Activated CD4-positive, alpha-beta T cell treated with anti-CD3 and anti-CD28 coated beads, Interleukin-10, Interleukin-2, amounts not matched to agents 100 ng/mL and 50 ng/mL, durations not matched to agents 16 hours and 8 hours (primary cell): ENCODE measurements at places on chromosomes 2 and 18.

- DNase-seq, result no peak
Measured at GRCh38 chr18:23824240-23824639, 135.0 kb downstream of the LAMA3 start.

DNA sequence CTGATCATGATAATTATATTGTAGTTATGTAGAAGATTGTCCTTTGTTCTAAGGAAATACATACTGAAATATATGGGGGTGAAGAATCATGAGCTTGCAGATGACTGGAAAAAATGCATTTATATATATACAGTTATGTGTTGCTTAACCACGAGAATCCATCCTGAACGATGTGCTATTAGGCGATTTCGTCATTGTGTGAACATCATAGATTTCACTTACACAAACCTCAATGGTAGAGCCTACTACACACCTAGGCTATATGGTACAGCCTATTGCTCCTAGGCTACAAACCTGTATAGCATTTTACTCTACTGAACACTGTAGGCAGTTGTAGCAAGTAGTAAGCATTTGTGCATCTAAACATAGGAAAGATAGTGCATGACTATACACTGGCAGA, 2.6 kb upstream of the ACAA2 start:
- DNase-seq, result no peak

- DNase-seq, result no peak
Measured at GRCh38 chr2:230444832-230445231, 28.8 kb downstream of the SP100 start.

DNA sequence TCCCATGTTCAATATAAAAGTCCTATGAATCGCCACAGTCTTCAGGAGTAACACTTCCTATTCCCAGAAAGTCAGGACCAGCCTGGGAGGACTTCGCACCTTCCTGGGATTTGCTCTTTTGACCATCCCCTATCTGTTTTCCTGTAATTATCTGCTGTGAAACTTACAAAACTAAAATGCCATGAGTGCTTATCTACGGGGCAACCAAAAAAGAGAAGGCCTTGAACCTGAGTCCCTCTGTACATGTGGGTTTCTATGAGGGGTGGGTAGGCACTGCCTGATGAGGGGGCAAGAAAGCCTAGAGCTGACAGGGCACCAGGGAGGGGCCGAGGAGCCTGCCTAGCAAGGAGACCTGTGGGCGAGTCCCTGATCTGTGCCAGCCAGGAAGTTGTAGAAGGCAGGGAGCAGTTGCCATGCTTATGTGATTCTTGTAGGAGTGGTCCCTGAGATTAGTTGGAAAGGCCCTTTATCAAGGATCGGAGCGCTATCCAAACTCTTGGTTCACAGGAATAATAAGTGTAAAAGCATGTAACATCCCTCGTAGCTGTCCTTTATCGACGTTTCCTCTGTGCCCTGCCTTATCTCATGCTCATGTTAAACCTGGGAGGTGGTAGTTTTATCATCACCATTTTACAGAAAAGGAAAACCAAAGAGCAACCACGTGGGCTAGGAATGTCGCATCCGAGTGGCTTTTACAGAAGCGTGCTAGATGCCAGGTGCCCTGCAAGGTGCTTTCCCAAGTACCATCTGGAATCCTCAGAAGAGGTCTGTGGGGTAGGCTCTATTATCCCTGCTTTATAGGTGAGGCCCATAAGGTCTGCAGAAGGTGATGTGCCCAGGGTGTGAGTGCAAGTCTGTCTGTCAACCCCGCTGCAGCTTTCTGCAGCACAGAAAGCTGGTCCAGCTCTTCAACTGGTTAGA, 111.8 kb downstream of the B3GNT2 start:
- no peak for DNase-seq

DNA sequence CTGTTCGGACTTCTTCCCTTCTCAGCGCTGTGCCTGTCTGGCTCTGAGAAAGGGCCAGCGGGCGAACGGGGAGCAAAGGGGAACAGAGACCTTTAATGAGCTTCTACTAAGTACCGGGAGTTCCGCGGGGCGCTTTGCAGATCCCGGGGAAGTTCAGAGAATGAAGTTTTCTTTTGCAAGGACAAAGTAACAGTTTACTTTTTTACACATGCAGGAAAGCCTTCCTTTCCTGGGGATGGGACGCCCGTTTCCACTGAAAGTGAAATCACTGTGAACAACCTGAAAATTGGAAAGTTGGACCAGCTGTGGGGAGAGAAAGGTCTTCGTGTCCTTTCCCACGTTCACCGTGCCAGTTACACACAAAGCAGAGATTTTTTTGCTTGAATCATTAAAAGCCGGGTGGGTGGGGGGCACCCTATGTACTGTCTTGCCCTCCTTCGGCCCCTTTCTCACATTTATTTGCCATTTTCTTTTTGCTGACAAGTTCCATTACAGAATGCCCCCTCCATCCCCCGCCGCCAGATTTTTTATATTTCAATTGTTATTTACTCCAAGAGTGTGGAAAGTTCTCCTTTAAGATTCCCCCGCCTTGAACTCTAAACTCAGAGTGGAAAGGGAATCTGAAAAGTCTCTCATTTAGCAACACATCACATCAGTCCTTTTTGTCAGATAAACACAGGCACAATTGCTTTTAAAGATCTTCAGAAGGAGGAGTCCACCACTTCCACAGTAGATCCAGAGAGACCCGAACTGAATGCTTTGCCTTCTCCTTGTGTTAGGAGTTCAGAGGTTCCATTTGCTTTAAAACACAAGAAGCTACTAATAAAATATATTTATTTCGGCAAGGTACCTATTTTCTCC, 1.1 kb upstream of the FN1 start:
- no peak for DNase-seq

DNA sequence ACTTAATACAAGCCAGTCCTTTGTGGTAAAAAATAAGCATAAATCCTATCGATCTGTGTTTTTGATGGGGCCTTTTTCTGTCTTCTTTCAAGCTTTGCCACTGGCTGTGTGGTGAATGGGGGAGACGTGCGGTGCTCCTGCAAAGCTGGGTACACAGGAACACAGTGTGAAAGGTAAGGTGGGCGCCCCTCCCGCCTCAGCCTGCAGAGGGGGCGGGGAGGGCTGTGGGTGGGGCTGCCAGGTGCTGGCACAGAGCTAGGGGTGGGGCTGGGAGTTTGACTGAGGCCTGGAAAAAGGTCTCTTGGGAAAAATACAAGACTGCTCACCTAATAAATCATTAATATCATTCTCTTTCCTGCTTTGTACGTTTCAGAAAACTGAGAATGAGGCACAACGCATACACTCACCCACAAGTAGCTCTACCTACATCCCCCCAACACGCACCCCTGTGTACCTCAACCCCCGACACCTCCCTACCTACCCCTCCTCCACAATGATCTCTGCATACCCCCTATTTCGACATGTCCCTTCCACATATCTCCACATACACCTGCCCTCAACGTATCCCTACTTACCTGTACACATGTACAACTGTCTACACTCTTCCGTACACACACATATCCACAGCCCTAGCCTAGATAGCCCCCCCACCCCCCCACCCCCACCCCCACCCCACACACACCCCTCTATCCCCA, 129.7 kb upstream of the TTC39C start:
- DNase-seq, result no peak

DNA sequence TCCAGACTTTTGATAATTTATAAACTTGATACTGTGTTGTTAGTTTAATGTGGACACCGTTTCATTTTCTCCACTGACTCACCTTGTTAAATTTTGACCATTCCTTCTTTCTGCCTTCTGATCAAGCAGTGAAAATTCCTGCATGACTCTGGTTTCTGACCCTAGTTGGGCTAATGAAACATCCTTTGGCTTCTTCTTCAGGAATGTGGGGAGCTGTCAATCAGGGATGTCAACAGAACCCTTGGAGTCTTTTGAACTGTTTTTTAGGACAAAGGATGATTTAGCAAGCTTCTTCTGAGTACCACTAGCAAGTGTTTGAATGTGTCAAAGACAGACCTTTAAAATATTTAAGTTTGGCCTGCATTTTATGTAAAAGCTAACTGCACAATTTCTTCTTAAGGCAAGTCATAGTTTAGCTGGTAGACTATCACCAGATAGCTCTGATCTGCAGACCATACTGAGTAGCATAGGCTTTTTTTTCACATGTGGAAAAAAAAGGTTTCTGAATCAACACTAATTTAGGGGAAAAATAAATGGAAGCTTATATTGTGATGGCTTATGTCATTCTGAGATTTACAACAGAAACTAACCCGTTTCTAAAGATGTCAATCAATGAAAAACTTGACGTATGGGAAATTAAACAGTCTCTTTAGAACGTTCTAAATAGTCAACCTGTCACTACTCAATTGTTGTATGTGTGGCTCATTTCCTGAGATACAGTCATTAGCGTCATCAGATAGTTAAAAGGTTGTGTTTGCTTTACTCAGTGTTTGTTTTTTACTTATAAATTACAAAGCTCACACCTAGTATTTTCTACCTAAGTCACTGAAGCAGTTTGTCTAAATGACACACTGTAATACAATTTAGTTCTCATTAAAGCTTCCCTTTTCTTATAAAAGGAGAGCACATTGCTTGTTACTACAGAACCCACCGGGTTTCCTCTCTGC, 311.4 kb downstream of the PTPRM start:
- peak; percentile 1 for DNase-seq

DNA sequence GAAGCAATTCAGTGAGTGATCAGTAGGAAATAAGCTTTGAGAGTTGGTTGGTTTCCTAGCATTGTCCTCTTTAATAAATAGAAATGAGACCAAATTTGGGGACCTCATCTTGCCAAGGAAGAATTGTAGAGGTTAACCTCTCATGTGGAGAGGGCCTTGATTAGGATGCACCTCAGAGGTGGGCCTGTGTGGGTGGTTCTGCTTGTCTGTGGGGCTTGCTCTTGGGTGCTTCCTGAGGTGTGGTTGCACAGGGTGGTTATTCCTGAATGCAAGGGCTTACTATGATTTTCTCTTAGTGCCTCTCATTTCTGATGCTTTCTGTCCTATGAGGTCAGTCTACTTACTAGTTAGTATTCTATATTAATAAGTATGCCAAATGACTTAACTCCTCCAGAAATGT, 89.6 kb upstream of the MGAT5 start:
- no peak for DNase-seq

DNA sequence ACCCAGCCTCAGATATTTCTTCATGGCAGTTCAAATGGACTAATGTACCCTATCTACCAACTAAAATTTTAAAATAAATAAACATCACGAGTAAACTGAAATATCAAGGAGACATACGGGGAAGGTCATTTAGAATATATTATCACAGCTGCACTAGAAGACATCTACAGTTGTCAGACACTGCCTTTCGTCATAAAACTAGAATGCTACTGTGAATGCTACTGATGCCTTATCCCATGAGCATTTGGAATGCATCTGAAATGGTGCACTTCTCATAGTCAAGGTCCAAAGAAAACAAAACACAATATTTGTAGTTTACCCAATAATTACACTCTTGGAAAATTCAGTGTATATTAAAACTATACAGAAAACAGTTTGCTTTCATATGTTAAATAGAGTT, 165.2 kb downstream of the MREG start:
- no peak for DNase-seq

DNA sequence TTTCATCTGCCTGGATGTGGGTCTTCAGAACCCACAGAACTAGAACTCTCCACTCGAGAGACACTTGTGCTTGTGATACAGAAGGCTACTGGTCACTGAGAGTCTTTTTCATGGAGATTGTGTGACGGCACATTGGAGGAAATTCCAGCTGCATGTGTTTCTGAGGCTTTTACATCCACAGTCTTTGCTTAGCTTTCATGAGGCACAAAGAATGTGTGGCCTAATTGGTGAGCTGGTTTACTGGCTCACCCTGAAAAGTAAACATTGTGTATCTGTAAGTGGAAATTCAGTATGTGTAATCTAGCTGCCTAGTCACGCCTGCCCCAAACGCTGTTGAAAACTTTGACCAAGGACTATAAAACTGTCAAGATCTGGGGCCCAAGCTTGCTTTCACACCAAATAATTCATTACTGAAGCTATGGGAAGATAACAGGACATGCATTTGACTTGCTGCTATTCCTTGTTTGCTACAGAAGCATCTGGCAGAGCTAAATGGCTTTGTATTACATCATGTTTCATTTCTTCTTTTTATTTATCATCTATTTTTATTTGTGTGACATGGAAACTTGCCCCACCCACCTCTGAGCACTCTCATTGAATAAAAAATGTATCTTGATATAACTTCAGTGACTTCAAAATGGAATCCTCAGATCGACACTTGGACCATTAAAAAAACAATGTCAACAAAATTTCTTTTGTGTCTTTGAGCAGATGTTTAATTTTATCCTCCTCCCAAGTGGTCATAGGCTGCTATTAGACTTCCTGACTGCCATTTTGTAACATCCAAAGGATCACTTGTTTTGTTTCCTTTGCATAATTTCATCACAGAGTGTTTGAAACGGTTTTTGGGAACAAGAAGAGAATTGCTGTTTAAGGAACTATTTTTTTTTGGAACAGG, 80.2 kb downstream of the EFEMP1 start:
- no peak for DNase-seq

DNA sequence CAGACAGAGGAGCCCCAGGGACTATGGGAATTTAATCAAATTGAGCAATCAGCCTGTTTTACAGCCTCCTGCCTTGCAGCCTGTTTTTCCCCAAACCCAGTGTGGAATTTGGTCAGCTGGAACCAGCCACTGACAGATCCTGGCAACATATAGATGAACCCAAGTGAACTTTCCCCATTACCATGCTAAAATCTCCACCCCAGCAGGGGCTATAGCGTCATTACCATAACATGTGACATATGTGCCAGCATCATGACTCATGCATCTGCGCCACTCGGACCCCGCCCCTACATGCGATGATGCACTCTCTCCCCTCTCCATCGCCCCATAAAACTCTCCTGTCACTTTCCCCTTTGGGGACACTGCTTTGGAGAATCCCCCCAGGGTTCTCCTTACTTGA, 17.3 kb upstream of the FEZ2 start:
- DNase-seq, result no peak

DNA sequence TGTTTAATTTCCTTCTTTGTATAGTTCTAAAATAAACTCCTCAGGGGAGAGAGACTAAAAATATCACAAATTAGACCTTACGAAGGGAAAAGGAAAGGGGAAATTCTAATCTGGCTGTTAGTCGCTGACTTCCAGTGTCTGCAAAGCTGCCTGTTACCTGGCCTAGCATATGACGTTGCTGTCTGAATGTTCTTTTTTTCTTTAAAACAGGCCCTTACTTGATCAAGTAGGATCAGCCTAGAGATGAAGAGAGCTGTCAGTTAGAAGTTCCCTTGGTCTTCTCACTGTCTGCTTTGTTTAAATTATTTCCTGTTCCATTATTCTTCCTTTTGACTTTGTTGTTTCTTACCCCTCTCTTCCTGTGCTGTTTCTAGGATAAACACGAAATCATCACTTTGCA, 11.2 kb downstream of the NCK2 start:
- no peak for DNase-seq

- DNase-seq, result no peak
Measured at GRCh38 chr2:197097578-197098366, 171.3 kb upstream of the PGAP1 start.

DNA sequence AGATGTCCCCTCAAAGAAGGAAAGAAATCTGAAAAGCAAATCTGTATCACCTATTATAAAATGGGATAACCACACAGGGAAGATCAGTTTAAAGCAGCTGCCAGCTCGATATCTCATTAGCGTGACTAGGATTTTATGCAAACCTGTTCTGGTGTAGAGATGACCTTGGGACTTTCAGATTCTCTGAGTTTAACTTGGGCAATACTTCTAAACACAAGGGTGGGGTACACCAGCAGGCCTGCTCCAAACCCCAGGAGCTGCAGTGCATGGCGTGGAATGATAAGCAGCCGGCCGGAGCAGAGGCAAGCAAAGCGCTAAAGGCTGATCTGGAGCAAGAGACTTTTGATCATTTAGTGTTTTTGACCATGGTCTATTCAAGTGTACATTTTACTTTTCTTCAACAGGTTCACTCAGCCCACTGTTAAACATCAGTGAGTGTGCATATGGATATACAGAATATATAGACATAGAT, 4.7 kb downstream of the SERTAD2 start:
- no peak for DNase-seq

- no peak for DNase-seq
Measured at GRCh38 chr2:4951368-4951767, 740.8 kb upstream of the SOX11 start.
